ENCODE measurements at places on chromosomes 5 and 9. TPM values are rescaled to one million over a fixed set of nuclear protein-coding genes. Genes with fewer than 3 reads are reported as not detected.

DNA sequence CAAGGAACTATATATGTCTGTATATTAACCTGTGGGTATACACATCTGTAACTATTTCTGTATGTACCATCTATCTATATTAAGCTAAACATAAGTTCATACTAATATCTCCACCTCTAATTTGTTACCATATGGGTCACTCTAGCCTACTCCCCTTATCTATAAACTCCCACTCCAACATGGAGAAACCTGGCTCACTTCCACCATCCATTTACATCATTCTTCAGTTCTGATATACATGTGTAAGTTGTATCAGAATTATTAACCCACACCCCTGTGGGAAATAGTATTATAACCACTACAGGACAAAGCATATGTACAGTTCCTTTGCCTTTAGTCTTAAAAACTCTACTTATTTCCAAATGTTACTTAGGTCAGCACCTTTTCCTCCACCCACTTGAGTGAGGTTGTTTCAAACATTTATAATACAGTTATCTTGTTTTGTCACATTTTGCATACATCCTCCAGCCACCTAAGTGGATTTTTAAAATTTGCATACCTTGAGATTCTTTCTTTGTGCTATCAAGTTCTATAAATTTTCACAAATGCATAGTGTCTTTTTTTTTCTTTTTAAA lies 10.6 kb downstream of the NDFIP1 start:
- DNase-seq = no peak

GRCh38 chr5:14147210-14147609 lies 4.1 kb downstream of the TRIO start:
- no peak for DNase-seq

DNA sequence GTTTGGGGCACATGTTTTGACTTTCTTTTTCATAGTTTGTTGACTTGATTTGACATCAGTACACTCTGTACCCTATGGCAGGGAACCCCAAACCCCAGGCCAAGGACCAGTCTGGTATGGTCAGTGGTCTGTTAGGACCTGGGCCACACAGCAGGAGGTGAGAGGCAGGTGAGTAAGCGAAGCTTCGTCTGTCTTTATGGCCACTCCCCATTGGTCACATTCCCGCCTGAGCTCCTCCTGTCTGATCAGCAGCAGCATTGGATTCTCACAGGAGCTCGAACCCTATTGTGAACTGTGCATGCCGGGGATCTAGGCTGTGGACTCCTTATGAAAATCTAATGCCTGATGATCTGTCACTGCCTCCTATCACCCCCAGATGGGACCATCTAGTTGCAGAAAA lies 88.0 kb downstream of the TENT4A start:
- DNase-seq = no peak

DNA sequence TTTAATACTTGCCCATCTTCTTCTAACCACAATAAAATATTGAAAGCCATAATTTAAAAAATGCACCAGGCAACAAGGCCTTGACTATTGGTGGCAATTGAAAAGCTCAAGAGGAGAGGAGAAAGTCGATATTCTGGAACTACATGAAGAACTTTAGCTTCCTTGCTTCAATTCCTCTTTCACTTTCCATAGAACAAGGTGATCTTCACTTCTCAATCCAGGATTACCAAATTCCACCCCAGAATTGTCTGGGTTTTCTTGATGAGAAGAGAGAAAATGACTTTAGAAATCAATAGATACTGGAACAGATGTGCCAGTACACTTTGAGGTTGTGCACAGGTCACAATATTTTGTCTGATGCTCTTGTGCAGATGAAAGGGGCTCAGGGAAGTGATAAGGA lies 52.2 kb downstream of the PTCD2 start:
- DNase-seq = no peak

CCL28 gene
- 0.95 TPM for total RNA-seq

CREBRF gene
- 8.8 TPM for total RNA-seq

All from endothelial cell of umbilical vein (primary cell).